ENCODE measurements at places on chromosomes 2 and 18. TPM values are rescaled to one million over a fixed set of nuclear protein-coding genes. Genes with fewer than 3 reads are reported as not detected.

GRCh38 chr18:10230072-10230471 is 224.4 kb upstream of the APCDD1 start:
- DNase-seq: no peak
- H3K27ac ChIP-seq: no peak overlapping the region
- no peak overlapping the region for H3K4me3 ChIP-seq
- no peaks in the 10 kb centered on the region for H3K27me3 ChIP-seq
- H3K36me3 ChIP-seq: no peaks in the 10 kb centered on the region

The COA5 gene
- 9.5 TPM for total RNA-seq

The PTGR3 gene
- 28.2 TPM for total RNA-seq

DNA sequence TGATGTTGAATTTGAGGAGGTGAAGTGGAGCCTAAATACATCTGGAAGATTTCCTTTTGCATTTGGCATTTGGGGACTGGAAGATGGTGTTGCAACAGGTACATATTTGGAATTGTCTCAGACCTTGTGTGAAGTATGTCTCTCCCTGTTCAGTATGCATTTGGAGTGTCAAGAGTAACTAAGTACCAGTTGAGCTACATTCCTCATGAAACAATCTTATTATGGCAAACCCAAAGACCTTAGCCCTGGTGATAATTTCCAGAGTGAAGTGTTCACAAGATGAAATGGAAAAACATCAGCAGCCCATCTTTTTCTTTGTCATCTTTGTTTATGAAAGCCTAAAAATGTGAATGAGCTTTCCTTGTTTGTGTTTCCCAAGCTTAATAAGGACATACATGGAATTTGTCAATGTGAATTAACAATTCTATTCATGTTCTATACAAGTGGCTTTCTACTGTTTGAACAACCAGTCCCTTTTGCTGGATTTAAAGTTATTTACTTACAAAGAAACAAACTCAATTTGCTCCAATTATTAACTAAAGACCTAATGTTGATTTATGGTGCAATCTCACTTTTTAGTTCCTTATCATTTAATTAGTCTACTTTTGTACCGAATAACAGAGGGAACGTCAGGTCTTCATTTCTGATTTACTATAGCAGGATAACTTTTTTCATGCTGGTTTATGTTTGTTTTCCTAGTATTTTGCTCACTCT is 42.1 kb upstream of the PPP1R1C start:
- no peak for DNase-seq
- H3K27ac ChIP-seq: no peak overlapping the region
- H3K4me3 ChIP-seq: no peak overlapping the region
- H3K4me1 ChIP-seq: no peaks in the 10 kb centered on the region

DNA sequence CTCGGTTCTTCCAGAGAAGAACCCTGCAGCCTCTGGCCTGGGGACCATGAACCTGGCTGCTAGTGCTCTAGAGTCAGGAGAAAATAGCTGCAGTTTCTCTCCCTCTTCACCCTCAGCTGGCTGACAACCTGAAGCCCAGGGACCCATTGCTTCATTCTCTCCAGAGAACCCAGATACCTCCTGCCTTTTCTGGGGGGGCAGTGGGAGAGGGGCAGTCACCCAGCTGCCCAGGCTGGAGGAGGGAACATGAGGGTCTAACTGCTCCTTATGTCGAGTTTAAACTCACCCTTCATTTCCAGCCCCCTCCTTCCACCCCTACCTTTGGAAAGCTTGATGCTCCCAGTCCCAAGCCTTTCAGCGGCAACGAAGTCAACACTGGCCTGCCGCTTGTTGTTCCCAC is 7.6 kb upstream of the ZFAND2B start:
- no peak overlapping the region for H3K4me3 ChIP-seq
- H3K36me3 ChIP-seq: no peaks in the 10 kb centered on the region
- no peaks in the 10 kb centered on the region for H3K27me3 ChIP-seq
- no peak overlapping the region for H3K27ac ChIP-seq

The WDR35 gene
- total RNA-seq: 7.1 TPM

DNA sequence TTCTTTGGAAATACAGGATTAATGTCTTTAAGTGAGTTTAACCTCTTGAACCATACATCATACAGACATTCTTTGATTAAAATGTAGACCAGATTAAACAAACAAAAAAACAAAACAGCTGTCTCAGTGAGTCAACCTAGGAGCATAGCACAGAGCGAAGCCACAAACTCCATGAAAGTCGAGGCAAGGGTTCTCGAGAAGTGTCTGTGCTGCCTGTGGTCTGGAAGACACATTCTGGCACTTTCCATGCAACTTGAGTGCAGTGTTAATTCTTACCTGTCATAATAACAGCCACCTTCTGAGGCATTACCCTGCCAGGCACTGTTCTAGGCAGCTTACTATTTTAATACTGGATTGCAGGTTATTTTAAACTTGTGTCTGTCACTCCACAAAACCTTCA is 435.5 kb upstream of the MMADHC start:
- no peaks in the 10 kb centered on the region for H3K36me3 ChIP-seq
- DNase-seq: no peak
- H3K4me1 ChIP-seq: no peaks in the 10 kb centered on the region
- no peaks in the 10 kb centered on the region for H3K27me3 ChIP-seq

GRCh38 chr2:203461746-203462145 is 73.4 kb downstream of the RAPH1 start:
- H3K36me3 ChIP-seq: no peaks in the 10 kb centered on the region
- no peak for DNase-seq
- no peaks in the 10 kb centered on the region for H3K4me1 ChIP-seq
- no peaks in the 10 kb centered on the region for H3K27me3 ChIP-seq

- no peak overlapping the region for H3K4me3 ChIP-seq
- no peak overlapping the region for H3K27ac ChIP-seq
- H3K27me3 ChIP-seq: no peaks in the 10 kb centered on the region
- peaks cover 12% of the 10 kb centered on the region for H3K4me1 ChIP-seq
- DNase-seq: no peak
- no peaks in the 10 kb centered on the region for H3K36me3 ChIP-seq
These were observed 231.4 kb downstream of the HAUS1 start for GRCh38 chr18:46335534-46336101.

DNA sequence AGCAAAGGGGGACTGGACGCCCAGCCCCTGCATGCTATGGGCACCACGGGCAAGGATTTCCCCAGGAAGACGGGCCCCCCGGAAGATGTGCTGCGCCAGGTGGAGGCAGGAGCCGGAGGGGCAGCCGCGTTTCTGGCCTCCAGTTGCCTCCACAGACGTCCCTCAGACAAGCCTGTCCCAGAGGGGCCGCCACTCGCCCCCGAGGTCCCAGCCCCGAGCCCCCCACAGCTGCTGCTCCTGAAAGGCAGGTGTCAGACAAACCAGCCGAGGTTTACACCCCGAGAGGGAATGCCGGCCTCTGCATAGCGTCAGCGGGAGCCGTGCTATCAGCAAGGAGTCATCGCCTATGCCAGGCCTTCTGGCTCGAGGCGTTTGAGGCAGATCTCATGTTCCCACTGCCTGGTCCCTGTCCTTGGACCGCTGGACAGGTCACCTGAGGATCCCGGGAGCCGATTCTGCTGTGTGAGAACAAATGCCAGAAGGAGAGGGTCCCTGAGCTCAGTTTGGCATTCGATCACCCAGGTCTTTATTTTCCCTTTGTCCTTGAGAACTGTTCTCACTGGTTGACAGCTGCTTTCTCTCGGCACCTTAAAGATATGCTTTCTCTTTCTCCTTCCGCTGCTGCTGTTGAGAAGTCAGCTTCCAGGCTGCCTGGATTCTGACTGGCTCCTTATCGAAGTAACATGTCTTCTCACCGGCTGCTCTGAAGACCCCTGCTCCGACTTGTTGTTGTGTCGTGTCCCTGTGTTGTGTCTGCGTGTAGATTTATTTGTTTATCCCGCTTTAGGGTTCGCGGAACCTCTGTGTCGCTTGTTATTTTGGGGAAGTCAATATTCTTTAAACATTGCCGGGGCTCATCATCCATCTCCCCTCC is 20.6 kb downstream of the CROCC2 start:
- H3K4me3 ChIP-seq: no peak overlapping the region
- no peak overlapping the region for H3K27ac ChIP-seq
- H3K36me3 ChIP-seq: no peaks in the 10 kb centered on the region
- H3K27me3 ChIP-seq: no peaks in the 10 kb centered on the region

DNA sequence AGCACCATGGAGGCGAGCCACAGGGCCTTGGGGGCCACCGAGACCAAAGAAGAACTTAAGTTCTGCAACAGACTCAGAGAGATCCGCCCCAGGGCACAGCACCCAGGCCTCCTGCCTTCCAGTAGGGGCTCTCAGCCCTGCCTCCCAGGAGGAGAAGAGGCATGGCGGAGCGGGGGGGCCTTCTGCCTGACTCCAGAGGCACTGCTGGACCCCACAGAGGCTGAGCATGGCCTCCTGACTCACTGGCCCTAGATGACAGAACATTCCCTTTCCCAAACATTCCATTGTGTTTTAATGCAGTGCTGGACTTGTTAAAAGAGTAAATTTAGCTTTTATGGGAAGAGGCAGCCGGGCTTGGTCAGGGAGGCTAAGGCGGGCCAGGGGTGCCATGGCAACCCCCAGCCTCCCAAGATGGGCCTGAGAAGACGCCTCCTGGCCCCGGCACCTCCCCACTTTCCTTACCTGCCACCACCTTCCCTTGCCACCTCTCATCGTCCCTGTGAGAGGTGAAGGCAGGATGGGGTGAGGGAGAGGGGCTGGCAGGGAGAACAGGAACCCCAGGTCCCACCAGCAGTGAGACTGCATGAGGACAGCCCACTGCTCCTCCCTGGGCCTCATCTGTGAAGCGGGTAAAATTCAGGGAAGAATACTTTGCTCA is 65.4 kb downstream of the SMAD7 start:
- no peaks in the 10 kb centered on the region for H3K27me3 ChIP-seq
- no peak overlapping the region for H3K4me3 ChIP-seq
- peak; percentile 13 for DNase-seq

DNA sequence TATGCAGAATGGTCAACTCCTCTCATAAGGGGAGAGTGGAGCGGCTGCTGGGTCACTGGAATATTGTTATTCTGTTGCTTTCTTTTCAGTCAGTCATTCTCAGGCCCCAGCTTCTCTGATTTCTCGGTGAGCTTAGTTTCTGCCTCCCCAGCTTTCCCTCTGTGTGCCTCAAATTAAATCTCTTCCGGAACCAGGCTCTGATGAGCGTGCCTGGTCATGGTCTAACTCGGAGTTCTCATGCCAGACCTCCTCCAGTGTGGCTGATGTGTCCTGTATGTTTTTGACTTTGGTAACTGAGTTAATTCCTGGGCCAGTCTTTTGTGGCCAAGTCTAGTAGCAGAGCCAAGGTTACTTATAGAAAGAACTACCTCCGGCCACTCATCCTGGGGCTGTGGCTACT is 4.9 kb upstream of the STK11IP start:
- no peak overlapping the region for H3K27ac ChIP-seq
- H3K27me3 ChIP-seq: no peaks in the 10 kb centered on the region
- DNase-seq: no peak
- H3K36me3 ChIP-seq: no peaks in the 10 kb centered on the region
- no peak overlapping the region for H3K4me3 ChIP-seq

The TRAF3IP1 gene
- 41.8 TPM for total RNA-seq

GRCh38 chr2:126950504-126950903 is 51.8 kb downstream of the TEX51 start:
- H3K27me3 ChIP-seq: no peaks in the 10 kb centered on the region
- no peak for DNase-seq

- no peak overlapping the region for H3K27ac ChIP-seq
These were observed 6.2 kb downstream of the DBI start for GRCh38 chr2:119372778-119373568.

The MC4R gene
- 0.41 TPM for total RNA-seq

DNA sequence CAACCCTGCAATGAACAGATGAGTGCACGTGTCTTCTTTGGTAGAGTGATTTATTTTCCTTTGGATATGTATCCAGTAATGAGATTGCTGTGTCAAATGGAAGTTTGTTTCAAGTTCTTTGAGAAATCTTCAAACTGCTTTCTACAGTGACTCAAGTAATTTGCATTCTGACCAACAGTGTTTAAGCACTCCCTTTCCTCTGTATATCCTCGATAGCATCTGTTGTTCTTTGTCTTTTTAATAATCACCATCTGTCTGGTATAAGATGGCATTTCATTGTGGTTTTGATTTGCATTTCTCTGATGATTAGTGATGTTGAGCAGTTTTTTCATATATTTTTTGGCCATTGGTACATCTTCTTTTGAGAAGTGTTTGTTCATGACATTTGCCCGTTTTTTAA is 1608.3 kb upstream of the ZEB2 start:
- H3K4me1 ChIP-seq: no peaks in the 10 kb centered on the region
- H3K36me3 ChIP-seq: no peaks in the 10 kb centered on the region
- no peak overlapping the region for H3K4me3 ChIP-seq

The RIT2 gene
- total RNA-seq: not detected

DNA sequence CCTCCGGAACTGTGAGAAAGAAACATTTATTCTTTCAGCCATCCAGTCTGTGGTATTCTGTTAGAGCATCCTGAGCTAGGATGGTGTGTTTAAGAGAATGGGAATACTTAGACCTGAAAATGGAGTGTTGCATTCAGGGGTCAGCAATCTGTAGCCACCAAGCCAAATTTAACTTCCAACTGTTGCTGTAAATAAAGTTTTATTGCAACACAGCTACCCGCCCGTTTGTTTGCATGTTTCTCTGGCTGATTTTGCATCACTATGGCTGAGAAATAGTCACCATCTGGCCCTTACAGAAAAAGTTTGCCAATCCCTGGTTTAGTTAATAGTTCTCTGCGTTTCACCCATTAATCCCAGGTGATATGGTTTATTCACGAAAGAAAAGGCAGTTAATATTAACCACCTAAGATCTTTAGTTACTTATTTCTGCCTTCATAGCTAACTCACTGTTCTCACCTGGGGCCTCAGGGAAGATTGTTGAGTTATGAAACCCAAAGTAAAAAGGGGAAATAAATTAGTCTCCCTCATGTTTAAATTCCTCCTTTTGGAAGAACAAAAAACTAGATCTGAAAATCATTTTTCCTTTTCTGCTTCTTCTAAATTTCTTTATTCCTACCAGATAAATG is 9.5 kb upstream of the CYS1 start:
- H3K4me3 ChIP-seq: no peak overlapping the region
- no peak for DNase-seq
- H3K36me3 ChIP-seq: no peaks in the 10 kb centered on the region

DNA sequence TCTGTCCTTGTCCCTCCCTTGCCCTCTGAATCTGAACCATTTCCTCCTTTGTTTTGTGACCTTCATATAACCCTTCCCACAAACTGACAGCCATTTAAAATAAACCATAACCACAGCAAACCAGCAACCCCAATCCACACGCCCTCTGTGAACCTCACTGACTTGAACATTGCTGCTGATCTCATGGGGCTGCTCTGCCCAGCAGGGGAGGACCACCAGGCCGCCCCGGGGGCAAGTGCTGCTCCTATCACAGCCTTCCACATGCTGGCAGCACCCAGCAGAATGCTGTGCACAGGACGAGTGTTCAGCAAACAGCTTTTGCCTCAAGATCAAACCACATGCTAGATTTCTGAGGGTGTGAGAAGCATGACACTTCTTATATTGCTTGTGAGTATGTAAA is 73.9 kb upstream of the UXS1 start:
- H3K4me1 ChIP-seq: no peaks in the 10 kb centered on the region
- H3K36me3 ChIP-seq: no peaks in the 10 kb centered on the region
- no peak overlapping the region for H3K27ac ChIP-seq
- H3K27me3 ChIP-seq: no peaks in the 10 kb centered on the region
- no peak for DNase-seq

GRCh38 chr2:233443511-233444183 is 89.4 kb downstream of the DGKD start:
- peak overlapping the region; percentile 10 for H3K27ac ChIP-seq
- no peak overlapping the region for H3K4me3 ChIP-seq
- no peaks in the 10 kb centered on the region for H3K27me3 ChIP-seq
- H3K36me3 ChIP-seq: no peaks in the 10 kb centered on the region

GRCh38 chr2:204628926-204629712 is 83.8 kb downstream of the PARD3B start:
- no peaks in the 10 kb centered on the region for H3K4me1 ChIP-seq
- no peak overlapping the region for H3K27ac ChIP-seq
- no peaks in the 10 kb centered on the region for H3K27me3 ChIP-seq

The HOXD9 gene
- total RNA-seq: 70.8 TPM

The NEU2 gene
- not detected for total RNA-seq
